ENCODE measurements at places on chromosomes 7 and 10.

- DNase-seq = no peak
These were observed 22.0 kb downstream of the TES start for GRCh38 chr7:116232350-116232749.

DNA sequence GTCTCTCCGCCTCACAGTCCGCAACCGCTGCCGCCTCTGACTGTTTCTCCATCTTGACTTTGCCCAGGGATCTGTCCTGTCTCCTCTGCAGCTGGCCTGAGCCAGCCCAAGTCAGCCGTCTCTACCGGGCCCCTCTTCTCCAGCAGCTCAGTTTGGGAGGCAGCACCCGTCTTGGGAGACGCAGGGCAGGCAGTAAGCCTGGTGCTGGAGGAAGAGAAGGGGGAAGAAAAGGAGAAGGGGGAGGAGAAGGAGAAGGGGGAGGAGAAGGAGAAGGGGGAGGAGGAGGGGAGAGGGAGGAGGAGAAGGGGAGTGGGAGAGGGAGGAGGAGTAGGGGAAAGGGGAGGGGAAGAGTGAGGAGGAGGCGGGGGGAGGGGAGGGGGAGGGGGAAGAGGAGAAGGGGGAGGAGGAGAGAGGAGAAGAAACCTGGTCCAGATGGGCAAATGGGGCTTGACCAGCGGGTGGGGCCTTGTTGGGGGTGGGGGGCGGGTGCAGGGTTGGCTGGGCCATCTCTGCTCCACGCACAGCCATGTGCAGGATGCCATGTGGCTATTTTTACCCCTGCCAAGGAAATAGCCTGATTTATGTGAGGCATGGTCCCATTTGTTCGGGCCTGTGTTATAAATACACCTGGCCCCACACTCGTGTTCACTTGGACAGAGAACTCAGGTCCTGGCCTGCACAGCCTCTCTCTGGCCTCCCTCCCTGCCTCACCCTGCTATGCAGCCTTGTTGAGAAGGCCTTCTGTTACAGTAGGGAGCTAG lies 35.9 kb upstream of the FZD9 start:
- DNase-seq = no peak

- DNase-seq = no peak
These were observed 93.9 kb downstream of the EXOC6 start for GRCh38 chr10:92942226-92942625.

DNA sequence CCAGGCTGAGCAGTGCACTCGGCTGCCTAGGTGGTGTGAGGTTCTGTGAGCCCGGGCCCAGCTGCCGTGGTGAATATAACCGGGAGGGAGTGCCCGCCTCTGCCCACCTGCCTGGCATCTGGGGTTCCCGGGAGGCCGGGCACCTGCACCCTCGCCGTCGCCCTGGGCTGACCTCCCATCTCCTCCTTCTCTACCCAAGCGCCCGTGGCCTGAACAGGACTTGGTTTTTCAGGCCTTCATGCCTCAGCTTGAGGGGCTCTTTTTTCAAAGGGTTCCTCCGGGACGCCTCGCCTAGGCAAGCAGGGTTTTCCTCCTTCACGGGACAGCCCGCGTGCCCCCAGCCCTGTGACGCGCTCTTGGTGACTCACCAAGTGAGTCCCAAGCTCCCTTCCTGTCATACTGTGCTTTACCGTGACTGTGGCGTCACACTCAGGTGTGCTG lies 9.9 kb downstream of the INPP5A start:
- DNase-seq = no peak

- DNase-seq = no peak
These were observed 138.7 kb upstream of the PCLO start for GRCh38 chr7:83301416-83301815.

- DNase-seq = no peak
These were observed 77.1 kb upstream of the SCIN start for GRCh38 chr7:12493407-12493806.

DNA sequence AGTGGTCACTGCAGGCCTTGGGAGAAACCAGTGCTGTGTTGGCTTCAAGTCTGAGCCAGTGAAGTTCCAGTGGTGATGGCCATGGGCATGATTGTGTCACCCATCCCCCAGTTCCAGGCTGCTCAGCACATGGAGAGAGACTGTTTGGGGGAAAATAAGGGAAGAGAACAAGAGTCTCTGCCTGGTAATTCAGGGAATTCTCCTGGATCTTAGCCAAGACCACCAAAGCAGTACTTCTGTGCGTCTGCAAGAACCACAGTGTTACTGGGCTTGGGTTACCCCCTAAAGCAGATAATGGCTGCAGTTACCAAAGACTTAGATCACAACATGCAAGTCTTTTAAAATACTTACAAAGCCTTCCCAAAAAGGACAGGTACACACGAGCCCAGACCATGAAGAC lies 225.0 kb upstream of the SEMA3C start:
- no peak for DNase-seq

GRCh38 chr7:77958436-77958835 lies 159.9 kb downstream of the PHTF2 start:
- DNase-seq = no peak

DNA sequence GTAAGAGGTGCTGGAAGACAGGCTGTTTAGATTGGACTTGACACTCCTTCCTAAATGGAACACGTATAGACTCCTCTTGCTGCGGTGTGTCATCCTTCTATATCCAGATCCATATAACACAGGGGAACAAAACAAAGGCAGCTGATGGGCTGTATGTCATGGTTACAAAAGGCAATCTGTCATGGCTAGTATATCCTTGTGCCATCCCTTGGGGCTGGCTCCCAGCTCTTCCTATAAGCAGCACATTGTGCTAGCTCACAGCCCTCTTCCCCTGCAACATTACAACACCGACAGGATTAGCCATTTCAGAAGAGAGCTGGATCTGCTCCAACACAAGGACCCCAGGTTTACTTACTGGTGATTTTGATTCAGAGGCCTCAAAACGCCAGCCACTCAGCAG lies 15.3 kb downstream of the LIPK start:
- no peak for DNase-seq

- DNase-seq = no peak
These were observed 33.2 kb upstream of the PLEKHA1 start for GRCh38 chr10:122341141-122341810.

DNA sequence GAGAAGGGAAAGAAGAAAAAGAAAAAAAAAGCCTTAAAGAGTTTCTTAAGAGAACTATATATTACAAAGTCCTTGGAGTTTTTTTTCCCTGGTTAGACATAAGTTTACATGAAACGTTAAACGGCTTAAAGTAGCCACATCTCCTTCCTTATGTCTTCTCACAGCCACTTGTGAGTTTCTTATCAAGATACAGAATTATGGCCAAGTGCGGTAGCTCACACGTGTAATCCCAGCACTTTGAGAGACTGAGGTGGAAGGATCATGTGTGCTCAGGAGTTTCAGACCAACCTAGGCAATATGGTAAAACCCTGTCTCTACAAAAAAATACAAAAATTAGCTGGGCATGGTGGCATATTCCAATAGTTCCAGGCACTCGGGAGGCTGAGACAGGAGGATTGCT lies 54.3 kb downstream of the IKZF1 start:
- no peak for DNase-seq

- DNase-seq = no peak
These were observed 93.6 kb upstream of the WNT16 start for GRCh38 chr7:121235201-121235600.

DNA sequence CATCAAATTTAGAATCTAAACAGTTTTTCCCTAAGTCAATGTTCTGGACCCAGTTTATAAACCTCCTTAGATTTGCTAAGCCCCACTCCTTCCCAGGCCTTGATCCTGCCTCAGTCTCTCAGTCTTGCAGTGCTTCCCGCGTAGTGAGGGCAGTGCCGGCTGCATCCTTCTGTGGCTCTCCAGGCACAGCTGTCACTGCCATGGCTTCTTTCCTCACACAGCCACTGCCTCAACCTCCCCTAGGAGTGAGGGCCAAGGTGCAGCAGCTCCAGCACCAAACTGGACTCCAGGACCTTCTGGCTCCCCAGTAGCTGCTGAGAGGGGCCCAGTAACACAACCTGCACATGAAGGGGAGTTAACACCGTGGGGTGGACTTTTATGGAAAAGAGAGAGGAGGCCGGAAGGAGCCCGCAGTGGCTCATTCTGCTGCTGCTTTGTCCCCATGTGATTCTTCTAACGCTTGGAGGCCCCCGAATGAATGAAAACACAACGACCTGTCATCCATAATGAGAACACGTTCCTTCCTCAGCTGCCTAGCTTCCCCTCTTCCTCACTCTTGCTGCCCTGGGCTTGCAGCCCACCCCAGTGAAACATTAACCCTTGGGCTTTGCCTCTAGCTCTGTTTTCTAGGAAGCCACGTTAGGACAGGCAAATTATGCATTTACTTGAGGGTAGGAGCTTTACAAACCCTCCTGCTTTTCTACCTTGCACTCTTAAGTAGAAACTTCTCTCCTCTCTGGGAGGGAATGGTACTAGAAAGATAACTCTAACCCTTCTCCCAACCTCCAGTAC lies 16.0 kb upstream of the UBE2H start:
- no peak for DNase-seq

GRCh38 chr7:121447243-121447910 lies 51.3 kb upstream of the FAM3C start:
- DNase-seq = no peak

DNA sequence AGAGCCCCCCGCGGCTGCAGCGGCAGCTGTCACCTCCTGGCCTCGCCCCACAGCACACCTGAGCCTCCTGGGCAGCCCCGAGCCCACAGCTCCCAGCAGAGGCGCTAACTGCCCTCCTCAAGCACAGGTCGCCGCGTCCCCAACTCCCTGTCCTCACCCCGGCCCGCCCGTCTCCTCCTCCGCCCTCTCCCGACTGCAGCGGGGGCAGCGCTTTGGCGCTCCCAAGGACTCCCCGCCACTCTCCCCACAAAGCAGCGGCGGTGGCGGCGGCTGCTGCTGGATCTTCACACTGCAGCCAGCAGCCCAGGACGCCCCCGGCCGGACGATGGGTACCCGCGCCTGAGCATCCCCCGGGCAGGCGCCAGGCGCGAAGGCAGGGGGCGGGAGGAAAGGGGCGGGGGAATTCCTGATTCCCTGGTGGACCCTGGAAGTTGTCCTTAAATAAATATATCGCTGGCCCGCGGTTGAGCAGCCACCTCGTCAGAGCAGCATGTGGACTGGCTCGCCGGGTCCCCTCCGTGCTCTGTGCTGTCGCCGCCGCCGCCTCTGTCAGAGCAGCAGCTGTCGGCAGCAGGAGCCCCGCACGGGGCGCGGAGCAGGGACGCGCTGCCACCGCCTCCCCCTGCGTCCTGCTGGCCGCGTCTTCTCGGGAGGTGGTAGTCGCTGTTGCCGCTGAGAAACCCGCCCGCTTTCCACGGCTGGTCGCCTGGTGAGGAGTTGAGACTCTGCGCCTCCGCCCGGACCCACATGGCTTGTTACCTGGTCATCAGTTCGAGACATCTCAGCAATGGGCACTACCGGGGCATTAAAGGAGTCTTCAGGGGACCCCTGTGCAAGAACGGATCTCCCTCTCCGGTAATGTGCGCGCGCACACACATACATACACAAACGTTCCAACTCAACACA lies at the start of gene ZNF804B:
TSS of gene ZNF804B (plus strand) at position 471 of the 906 bp plus-strand sequence. CDS start at position 748, 277 bp downstream.
- DNase-seq = no peak

GRCh38 chr10:72048450-72049124 lies 39.8 kb downstream of the SPOCK2 start:
- DNase-seq = peak; percentile 91

DNA sequence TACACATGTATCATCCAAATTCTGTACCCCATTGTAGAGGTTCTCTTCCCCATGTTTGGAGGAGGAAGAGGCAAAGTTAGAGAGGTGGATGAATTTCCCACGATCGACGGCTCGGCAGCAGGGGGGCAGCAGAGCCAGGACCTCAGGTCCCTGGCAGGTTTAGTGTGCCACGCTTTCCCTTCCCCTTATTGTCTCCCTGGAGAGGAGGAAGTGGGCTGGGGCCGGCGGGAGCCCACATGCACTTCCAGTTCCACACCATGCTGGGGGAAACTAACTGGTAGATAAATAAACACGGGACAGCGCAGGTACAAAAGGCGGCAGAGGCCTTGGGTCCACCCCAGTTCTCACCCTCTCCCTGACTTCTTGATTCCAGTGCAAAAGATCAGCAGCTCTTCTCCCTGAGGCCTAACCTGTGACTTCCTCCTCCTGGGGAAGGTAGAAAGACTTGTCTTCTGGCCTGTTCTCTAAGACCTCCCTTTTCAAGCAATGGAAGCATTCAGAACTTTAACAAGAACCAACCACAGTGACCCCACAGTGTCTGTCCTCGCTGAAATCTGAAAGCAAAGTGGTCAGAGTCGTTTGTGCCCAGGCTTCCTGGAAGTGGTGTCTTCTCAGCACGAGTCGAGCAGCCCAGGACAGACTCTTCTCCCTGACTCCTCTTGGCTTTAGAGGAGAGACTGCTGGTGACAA lies 30.5 kb upstream of the SRGN start:
- no peak for DNase-seq

DNA sequence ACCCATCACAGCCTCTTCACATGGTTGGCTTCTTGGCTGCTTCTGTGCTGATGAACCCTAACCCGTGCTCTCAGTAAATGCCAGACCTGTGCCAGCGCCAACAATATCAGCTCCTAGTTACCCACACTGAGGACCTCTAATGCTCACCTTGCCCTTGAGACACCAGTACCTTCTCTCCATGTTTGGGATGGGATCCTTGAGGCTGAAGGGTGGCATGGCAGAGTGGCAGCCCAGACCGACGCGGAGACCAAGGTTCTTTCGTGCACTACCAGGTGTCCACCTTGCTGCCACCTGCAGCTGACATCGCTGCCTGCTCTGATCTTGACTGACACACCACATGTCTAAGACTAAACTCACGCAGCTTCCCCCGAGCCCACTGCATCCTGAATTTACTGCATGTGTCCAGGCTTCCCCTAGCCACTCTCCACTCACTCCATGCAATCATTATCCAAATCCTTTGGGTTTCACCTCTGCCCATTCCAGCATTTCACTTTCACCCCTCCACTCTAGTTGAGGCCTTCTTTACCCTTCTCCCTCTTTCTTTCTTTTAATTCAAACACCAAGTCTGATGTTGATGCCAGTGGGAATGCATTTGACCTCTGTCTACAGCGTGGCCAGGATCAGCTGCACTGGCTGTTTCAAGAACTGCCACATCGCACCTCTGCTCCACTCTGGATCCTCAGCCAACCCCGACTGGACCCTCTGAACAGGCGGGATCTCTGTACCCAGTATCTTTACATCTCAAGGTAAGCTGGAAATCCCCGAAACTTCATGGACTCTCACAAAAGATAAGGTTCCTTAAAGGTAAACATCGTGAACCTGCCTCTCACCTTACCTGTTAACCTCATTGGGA lies 294.9 kb downstream of the GLRX3 start:
- DNase-seq = no peak

- no peak for DNase-seq
These were observed 342.9 kb downstream of the AUTS2 start for GRCh38 chr7:69941077-69941651.

DNA sequence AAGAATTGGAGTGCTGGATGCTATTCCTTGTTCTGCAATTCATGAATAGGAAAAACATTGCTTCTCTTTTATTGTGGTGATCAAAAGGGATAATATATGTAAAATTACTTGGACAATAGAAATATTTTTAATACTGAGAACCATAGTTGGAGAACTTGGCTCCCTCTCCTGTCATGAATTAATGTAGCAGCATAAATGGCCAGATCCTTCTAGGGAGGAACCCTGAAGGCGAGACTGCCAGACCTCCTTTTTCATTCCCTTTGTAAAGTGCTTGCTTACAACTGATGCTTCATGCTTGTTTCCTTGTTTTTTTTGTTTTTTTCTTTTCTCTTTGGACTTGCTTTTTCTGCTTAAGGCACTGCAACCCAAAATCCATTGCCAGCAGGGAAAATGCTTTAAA lies 233.6 kb downstream of the SH2D4B start:
- no peak for DNase-seq

- no peak for DNase-seq
These were observed 1199.1 kb upstream of the SORCS1 start for GRCh38 chr10:108363576-108363975.

GRCh38 chr10:113720386-113720785 lies 31.1 kb upstream of the PLEKHS1 start:
- no peak for DNase-seq

GRCh38 chr10:96576277-96576980 lies 10.4 kb downstream of the TM9SF3 start:
- no peak for DNase-seq

Data from HCT116 (cell line).